ENCODE measurements at places on chromosomes 5 and 9. TPM values are rescaled to one million over a fixed set of nuclear protein-coding genes. Genes with fewer than 3 reads are reported as not detected.

DNA sequence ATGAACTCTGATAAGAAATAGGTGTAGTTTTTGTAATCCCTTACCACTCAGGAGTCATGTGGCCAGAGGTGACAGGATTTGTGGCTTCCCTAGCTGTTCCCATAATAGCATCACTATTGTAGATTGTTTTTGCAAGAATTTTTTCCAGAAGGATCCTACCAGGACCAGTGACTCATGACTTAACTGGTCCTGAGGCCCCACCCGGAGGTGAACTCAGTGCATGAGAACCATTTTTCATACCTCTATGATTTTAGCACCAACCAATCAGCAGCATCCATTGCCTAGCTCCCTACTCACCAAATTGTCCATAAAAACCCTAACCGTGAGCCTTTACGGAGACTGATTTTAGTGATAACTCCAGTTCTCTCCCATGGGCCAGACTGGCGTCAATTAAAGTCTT, 484.8 kb downstream of the PSAT1 start:
- H3K36me3 ChIP-seq = no peaks in the 10 kb centered on the region
- H3K27me3 ChIP-seq = no peaks in the 10 kb centered on the region
- no peak overlapping the region for H3K27ac ChIP-seq
- DNase-seq = no peak
- H3K4me1 ChIP-seq = no peaks in the 10 kb centered on the region
- H3K4me3 ChIP-seq = no peak overlapping the region

PCDHB15 gene
- 0.79 TPM for total RNA-seq

POU4F3 gene
- total RNA-seq = not detected

- no peaks in the 10 kb centered on the region for H3K27me3 ChIP-seq
- H3K4me3 ChIP-seq = no peak overlapping the region
- no peak for DNase-seq
- H3K36me3 ChIP-seq = no peaks in the 10 kb centered on the region
Measured at GRCh38 chr5:132506094-132506692, 15.6 kb upstream of the IRF1 start.

CD274 gene
- 2.9 TPM for total RNA-seq

DNA sequence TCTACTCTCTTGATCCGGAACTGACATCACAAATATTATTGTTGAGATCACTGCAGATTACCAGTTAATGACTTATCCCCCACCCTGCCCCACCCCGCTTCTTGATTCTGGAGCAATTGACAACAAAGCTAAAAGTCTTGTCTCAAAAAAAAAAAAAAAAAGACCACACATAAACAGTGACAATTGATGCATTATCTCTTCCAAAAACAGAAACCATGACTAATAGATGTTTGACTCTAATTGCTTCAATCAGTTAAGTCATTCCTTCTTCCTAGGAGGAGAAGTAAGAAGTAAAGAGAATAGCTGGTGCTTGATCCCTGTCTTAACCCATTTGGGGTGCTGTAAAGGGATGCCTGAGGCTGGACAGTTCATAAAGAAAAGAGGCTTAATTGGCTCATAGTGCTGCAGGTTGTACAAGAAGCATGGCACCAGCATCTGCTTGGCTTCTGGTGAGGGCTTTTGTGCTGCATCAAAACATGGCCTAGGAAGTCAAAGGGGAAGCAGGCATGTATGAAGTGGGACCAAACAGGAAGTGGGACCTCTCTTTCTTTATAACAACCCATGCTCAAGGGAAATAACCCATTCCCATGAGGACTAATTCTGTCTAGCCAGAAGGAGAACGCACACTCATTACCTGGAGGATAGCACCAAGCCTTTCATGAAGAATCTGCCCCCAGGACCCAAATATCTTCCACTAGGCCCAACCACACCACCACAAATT, 158.7 kb downstream of the TMEM167A start:
- no peaks in the 10 kb centered on the region for H3K27me3 ChIP-seq
- H3K36me3 ChIP-seq = no peaks in the 10 kb centered on the region
- no peaks in the 10 kb centered on the region for H3K4me1 ChIP-seq
- no peak overlapping the region for H3K27ac ChIP-seq

SCGB3A2 gene
- total RNA-seq = not detected

DNA sequence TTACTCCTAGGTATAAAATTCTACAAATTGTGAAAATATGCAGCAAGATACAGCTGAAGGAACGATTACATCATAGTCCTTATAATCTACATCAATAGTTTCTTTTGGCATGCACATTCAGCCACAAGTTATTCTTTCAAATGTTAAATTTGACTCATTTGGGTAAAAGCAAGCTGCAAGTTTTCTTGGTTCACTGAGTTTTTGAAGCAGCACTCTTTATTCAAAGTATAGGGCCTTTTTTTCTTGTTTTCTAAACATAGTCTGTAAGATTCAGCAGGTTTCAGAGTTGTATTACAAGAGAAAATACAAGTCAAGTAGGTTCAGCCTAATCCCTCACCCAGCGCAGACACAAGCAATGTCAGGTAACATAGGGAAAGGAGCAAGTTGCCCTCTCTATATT, 981.5 kb downstream of the PTPRD start:
- no peaks in the 10 kb centered on the region for H3K4me1 ChIP-seq
- no peaks in the 10 kb centered on the region for H3K27me3 ChIP-seq
- no peak for DNase-seq
- no peak overlapping the region for H3K27ac ChIP-seq

DNA sequence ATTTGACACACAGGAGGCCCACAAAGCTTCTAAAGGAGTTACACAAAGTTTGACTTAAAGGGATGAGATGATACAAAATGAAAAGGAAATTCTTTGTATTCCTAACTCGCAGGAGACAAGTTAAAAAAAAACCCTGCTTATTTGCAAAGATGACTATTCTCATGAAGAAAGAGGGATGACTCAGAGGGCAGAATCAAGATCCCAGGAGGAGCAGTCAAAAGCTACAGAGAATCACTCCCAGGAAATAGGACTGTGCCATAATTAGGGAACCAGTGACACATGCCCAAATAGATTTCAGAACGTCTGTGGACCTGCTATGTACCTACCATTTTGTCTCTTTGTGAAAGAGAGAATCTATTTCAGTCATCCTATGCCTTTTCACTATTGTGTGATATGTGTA, 103.5 kb upstream of the ARRDC3 start:
- H3K27me3 ChIP-seq = no peaks in the 10 kb centered on the region
- no peaks in the 10 kb centered on the region for H3K36me3 ChIP-seq
- DNase-seq = no peak
- H3K4me1 ChIP-seq = no peaks in the 10 kb centered on the region
- H3K27ac ChIP-seq = no peak overlapping the region

DNA sequence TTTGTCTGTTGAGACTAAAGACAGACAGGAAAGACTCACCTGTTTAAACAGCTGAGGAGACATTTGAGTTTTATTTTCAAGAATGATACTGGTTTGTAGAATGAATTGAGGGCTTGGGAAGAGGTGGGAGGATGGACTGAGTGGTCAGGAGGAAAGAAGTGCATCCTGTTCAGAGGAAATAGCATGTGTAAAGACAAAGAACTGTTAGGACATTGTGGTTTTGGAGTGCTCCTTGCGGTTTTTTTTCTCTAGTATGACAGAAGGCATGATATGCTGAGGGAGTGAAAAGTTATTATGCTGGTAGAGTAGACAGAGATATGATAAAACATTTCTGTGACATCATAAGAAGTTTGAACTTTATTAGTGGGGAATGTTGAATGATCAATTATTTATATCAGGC, 270.7 kb upstream of the ELAVL2 start:
- no peaks in the 10 kb centered on the region for H3K4me1 ChIP-seq
- H3K27ac ChIP-seq = no peak overlapping the region
- no peak for DNase-seq
- H3K36me3 ChIP-seq = no peaks in the 10 kb centered on the region
- H3K4me3 ChIP-seq = no peak overlapping the region
- H3K27me3 ChIP-seq = no peaks in the 10 kb centered on the region

DNA sequence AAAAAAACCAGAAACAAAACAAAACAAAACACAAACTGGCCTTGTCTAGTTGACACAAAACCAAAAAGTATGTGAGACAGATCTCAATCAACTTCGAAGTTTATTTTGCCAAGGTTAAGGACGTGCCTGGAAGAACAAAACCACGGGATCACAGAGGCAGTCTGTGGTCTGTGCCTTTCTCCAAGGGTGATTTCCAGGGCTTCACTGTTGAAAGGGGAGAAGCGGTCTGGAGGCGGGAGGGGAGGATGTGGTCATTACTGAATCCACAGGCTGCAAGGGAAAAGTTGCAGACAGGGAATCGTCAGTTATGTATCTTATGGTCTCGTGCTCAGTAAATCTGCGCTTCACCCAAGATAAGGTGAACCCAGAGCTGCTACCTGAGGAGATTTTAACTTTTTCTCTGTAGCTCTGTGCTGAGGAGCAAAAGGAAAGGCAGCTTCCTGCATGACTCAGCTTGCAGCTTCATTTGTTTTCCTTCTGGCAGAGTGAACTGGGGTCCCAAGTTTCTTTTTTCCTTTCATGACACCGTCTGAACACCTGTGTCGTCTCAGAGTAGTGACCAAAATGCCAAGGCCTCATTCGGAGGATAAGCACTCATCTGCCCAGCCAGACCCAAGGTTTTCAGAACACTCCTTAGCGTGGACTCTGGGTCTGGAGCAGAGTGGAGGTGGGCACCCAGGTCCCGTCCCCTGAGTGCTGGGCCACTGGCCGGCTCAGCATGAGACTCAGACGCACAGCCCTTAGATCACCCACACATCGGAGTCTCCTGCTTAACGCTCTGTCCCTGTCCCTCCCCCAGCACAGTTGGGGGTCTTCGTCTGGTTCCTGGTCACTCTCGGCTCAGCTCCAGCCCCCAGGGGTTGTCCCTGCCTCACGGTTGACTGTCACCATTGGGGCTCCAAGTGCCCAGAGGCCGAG, 25.9 kb downstream of the ROPN1L start:
- no peak overlapping the region for H3K27ac ChIP-seq
- no peaks in the 10 kb centered on the region for H3K27me3 ChIP-seq
- no peak for DNase-seq
- no peaks in the 10 kb centered on the region for H3K36me3 ChIP-seq

All from psoas muscle (tissue), 8 donors.